ENCODE measurements at places on chromosomes 7 and 10.

DNA sequence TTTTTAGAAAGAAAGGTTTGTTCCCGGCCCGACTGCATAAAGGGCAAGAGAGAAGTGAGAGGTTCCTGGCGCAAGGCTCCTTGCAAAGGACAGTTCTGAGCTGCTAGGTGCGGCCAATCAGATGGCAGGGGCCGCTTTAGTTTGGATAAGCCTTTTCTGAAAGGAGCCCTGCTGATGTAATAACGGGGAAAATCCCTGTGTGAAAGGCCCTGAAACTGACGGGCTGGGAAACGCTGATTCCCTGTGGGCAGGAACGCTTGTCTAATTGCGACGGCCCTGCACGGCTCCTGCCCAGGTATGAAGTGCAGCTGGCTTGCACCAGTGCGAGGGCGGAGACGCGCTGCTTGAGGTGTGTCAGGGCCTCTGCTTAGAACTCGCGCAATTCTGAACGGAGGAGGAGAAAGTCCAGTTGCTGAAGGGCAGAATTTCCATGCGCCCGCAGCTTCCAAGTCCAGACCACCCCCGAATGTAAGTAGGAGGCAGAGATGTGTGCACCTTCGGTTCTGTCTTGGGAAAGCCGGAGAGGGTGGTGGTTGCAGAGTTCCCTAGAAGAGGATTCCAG is 30.5 kb downstream of the TACC2 start:
- no peak for DNase-seq

GRCh38 chr7:70856901-70857630 is 274.9 kb upstream of the GALNT17 start:
- DNase-seq = peak; percentile 75

- no peak for DNase-seq
These were observed 54.8 kb downstream of the SEC23IP start for GRCh38 chr10:119947300-119947699.

GRCh38 chr7:157905651-157906461 is 569.1 kb downstream of the DNAJB6 start:
- no peak for DNase-seq

- DNase-seq = no peak
These were observed 63.9 kb downstream of the GFRA1 start for GRCh38 chr10:116208956-116209567.

- DNase-seq = peak; percentile 77
These were observed 1.0 kb downstream of the TLL2 start for GRCh38 chr10:96512524-96513304.
